Left lung (tissue), 14 donors: ENCODE measurements at places on chromosomes 2 and 18. TPM values are rescaled to one million over a fixed set of nuclear protein-coding genes. Genes with fewer than 3 reads are reported as not detected.

GRCh38 chr2:71796174-71796593, 342.8 kb downstream of the DYSF start:
- no peak for DNase-seq

- DNase-seq: peak; percentile 68
These were observed 77.5 kb downstream of the NCK2 start for GRCh38 chr2:105822186-105822585.

DNA sequence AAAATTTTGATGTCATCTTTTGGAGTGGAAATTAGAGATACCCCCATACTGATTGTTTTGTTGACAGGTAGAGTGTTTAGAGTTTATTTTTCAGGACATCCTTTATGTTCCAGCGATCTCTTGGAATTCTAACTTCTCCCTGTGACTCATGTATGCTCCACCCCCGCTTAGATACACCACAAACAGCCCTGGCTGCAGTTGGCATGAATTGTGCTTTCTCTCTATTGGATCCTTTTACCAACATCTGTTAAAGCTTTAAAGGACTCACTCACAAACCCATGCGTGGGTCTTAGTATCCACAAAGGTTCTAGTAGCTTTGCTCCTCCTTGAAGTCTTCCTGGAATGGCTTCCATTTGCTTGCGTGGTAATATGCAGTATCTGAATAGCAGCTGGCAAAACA, 409.5 kb upstream of the POU3F3 start:
- no peak for DNase-seq

GRCh38 chr18:34364699-34365098, 140.0 kb upstream of the NOL4 start:
- DNase-seq: no peak

GRCh38 chr2:174686430-174686829, 77.8 kb downstream of the CHRNA1 start:
- DNase-seq: no peak

DNA sequence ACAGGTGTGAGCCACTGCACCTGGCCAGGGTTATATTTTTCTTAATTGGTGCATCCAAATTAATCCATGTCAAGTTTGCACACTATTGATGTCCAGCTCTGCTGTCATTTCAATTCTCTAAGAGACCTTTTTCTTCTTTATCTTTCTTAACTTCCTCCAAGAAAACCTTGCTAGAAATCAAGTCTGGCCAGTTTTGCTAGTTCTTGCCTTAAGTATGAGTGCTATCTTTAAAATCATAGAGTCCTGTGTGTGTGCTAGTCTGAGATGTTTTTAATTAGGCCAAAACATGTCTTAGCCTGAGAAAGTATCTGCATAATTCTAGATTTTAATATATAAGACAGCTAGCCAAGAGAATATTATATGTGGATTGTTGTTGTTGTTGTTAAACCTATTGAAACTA, 56.2 kb upstream of the SLC39A10 start:
- no peak for DNase-seq

- DNase-seq: no peak
These were observed 205.9 kb upstream of the SLC39A10 start for GRCh38 chr2:195451160-195451559.

GRCh38 chr2:32833709-32834108, 113.0 kb upstream of the LTBP1 start:
- DNase-seq: no peak

Gene MAP3K19
- 2.8 TPM for polyA plus RNA-seq

Gene NEU4
- polyA plus RNA-seq: 0.27 TPM
